ENCODE measurements at places on chromosomes 5 and 9. TPM values are rescaled to one million over a fixed set of nuclear protein-coding genes. Genes with fewer than 3 reads are reported as not detected.

DNA sequence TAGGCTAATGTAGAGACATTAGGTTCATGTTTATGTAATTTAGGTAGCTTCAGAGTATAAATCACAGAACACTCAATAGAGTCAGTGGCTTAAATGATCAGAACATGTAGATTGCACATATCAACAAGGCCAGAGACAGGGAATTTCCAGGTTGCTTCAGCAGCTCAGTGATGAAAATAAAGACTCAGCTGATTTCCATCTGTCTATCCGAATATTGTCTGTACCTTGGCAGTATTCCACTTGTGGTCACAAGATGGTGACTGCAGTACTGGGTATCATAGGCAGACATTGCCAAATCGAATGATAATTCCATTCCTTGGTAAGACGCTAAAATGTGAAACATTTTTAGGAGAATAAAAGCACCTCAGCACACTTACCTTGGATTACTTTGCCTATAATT is 702.2 kb downstream of the MAT2B start:
- no peak for DNase-seq

DNA sequence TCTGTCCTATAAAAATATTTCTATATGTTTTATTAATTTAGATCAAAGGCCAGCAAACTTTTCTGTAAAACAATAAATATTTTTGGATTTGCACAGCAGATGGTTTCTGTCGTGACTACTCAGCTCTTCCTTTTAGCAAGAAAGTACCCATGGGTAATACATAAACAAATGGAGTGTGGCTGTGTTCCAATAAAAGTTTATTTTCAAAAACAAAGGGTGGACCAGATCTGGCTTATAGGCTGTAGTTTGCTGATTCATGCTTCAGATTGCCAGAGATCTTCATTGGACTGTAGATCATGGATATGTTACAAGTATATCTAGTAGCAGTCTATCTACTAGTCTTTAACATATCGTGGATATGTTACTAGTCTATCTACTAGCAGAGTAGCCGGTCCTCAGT is 590.5 kb downstream of the CSNK1G3 start:
- no peak for DNase-seq

DNA sequence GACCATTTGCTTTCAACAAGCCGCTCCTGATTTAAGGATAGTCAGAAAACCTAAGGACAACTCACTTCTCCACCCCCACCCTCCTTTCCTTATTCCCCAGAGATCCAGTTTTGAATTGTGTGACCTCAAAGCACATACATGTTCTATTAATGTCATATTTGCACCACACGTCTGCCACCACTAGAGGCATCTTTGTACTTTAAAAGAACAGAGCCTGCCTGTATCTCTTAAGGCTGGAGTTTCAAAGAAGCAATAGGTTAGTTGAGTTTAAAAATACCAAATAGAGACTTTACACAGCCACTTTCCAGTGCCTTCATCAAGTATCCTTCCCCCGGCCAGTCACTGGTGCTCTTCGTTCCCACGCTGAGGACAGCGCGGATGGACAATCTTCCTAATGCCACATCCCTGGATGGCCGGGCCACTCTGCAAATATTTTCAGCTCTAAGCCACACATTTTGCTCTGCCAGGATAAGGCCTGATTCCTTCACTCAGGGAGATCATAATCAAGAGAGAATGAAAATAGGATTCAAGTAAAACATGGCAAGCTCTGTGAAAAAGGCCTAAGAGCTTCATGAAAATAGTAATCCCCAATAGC is 146.3 kb downstream of the SNCAIP start:
- no peak for DNase-seq

DNA sequence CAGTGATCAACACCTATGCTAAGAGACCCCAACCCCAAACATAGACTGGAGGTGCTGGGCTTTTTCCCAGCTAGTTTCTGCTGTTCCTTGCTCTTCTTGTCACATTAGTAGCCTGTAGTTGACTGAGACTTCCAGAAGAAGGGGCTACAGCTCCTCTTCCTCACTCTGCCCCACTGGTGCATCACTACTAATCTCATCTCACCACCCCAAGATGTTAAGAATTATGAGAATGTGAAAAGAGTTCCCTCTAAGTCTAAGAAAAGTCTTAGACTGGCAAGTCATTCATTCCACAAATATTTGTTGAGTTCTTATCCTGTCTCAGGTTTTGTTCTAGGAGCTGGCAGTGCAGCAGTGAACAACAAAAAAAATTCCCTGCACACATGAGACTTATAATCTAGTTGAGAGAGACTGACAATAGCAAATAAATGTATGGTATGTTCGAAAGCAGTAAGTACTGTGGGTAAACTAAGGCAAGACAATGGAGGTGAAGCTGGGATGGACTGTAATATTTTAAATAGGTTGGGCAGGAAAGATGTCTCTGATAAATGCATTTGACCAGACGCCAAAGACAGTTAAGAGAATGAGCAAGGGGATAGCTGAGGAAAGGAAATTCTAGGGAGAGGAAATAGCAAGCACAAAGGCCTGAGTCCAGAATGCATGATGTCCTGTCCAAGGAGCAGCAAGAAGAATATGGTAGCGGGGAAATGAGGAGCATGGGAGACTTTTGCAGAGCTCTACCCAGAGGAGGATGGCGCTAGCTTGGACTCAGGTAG is 92.3 kb downstream of the PTCD2 start:
- no peak for DNase-seq

- no peak for DNase-seq
These were observed 30.8 kb upstream of the UNC5A start for GRCh38 chr5:176779537-176779936.

DNA sequence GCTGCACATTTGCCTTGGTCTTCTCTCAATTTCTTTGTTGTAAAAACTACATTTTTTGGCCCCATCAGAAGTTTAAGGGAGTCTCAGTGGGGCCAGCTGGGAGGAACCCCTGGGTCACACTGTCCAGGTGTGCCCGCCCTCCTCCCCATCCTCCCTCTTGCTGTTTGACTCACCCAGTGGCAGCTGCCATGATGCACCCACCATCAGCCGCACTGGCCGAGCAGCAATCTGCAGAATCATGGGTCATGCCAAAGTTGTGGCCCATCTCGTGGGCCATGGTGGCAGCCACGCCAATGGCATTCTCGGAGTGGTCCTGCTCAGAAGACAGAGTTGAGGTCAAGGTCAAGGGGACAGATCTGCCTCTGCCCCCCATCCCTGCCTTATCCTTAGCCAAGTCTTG is 45.5 kb downstream of the NIPAL4 start:
- DNase-seq, result no peak

DNA sequence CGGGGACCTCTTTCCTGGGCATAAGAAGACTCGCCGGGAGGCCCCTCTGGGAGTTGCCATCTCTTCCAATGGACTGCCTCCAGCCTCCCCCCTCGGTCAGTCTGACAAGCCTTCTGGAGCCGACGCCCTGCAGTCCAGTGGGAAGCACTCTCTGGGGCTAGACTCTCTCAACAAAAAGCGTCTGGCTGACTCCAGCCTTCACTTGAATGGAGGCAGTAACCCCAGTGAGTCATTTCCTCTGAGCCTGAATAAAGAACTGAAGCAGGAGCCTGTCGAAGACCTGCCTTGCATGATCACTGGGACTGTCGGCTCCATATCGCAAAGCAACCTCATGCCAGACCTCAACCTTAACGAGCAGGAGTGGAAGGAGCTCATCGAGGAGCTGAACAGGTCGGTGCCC is 28.4 kb upstream of the LTC4S start:
- DNase-seq, result peak; percentile 35

DNA sequence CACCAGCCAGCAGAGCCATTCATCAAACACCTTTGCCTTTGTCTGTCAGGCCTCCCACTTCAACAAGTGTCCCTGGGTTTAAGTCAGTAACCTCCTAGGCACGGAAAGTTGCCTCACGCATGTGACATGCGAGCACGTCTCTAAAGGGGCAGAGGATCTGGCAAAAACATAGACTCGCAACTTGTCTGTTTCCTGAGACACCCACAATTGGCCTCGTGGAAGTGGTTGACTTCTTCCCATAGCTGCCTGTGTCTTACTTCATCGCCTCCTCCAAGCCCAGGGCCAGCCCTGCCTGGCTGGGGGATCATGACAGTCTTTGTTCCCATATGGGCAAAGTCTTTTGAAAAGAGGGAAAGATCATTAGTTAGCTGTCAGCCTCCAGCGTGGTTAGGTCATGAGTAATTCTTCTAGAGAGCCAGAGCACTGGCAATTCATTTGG is 35.5 kb upstream of the GLRX start:
- DNase-seq, result no peak

DNA sequence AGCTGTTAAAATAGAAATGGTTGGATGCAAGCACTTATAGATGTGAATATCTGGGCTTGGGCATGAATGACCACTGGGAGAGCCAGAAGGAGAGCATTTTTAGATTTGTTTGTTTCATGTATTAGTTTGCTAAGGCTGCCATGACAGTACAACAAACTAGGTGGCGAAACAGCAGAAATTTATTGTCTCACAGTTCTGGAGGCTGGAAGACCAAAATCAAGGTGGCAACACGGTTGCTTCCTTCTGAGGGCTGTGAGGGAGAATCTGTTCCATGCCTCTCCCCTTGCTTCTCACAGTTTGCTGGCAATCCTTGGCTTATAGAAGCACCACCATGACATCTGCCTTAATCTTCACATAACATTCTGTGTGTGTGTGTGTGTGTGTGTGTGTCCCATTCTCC is 20.2 kb upstream of the CDC23 start:
- no peak for DNase-seq

- DNase-seq, result no peak
These were observed 122.1 kb upstream of the DMAC1 start for GRCh38 chr9:7921545-7922197.

DNA sequence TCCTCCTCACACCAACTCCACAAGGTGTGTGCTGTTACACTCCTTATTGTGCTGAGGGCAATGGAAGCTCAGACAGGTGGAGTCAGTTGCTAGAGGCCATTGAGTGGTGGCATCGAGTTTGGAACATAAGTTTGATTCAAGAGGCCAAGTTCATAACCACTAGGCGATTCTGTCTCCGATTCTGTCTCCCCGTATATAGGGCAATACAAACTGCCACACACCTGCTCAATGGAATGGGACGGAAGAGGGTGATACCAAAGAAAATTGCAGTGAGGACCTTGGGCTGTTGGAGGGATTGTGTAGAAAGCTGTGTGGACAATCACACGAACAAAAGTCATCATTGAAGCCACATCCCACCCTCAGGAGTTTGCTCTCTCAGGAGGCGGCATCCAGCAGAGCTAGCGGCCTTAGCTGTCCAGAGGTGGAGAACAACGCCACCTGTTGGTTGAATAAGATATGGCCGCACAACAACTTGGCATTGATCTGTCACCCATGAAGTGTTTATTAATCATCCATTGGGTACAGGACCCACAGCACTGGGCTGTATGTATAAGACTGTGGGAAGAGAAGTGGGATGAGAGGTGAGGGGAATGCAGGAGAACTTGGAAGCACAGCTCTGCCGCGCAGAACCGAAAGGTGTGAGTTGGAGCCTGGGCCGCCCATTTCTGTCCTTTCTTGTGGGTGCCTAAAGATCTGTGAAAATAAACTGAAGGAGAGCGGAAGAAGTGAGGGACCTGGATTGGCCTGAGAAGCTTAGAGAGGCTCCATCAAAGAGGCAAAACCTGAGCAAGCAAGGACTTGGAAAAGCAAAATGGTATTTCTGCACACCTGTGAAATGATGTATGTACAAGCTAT is 16.1 kb upstream of the NEUROG1 start:
- DNase-seq, result peak; percentile 78

- no peak for DNase-seq
These were observed 559.1 kb downstream of the CSNK1G3 start for GRCh38 chr5:124071039-124071438.

DNA sequence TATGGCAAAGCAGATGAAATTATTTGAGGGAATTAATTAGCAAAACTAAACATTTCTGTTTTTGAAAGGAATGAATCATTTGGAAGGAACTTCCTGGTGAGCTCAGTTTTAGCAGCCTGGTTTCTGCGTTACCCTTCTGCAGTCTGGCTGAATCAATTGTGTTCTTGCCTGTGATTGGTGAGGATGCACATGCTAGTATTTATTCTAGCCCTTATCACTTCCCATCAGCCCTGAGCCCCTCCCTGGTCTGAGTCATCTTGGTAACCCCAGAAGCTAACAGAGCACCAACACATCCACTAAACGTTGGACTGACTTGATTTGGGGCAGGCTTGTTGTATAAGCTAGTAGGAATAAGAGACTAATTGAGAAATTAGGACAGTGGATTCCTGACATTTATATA is 6.6 kb downstream of the TJP2 start:
- no peak for DNase-seq

DNA sequence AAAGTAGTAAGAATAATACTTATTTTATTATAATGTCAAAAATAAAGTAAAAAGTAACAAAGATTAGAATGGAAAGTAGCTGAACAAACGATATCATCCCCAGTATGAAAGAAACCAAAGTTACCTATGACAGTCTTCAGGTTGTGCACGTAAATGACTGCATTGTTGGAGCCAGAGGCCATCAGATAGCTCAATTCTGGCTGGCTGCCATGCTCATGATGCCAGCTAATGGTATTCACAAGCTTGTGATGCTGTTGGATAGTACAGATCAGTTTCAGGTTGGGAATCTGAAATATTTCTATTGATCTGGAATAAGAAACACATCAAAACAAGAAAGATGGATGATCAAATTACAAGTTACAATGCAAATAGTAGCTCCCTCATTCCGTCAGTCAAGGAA is 21.1 kb downstream of the GEMIN5 start:
- DNase-seq, result no peak

DNA sequence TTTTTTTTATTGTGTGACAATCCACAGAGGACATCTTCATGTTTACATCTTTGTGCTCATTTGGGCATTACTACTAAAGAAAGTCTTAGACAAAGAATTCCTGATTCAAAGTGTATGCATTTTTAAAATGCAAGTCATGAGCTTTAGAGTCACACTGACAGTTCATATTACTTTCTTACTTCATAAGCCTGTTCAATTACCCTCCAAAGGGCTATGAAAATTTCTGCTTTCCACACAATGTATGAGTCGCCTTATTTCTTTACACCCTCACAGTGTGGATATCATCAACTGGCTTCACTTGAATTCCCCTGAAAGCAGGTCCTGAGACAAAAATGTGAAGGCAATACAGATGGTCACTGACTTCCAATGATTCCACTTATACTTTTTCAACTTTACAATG is 280.4 kb upstream of the PTGER4 start:
- DNase-seq, result no peak

DNA sequence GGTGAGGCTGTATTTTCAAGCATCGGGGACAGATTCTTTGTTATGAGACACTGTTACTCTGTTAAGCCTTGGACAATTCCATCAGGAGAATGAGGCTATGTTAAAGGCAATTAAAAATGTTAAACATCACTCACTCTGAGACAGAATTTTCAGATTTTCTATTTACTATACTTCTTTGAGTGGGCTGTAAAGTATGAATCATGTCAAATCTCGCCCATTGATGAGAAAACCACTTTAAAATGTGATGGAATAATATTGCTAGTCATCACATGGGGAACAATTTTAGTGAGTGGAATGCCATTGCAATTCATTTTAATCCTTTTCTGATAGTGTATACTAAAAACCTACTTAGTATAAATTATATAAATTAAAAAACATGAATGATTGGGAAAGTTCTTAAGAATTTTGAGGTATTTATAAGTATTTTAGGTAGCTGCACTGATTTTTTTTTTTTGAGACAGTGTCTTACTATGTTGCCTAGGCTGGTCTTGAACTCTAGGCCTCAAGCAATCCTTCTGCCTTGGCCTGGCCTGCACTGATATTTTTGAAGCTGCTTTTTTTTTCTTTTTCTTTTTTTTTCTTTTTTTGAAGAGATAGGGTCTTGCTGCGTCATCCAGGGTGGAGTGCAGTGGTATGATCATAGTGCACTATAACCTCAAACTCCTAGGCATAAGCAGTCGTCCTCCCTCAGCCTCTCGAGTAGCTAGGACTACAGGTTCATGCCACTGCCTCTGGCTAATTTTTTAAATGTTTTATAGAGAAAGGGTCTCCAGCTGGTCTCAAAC is 73.2 kb downstream of the KIAA1958 start:
- no peak for DNase-seq

The PCDH12 gene
- not detected for total RNA-seq

The BDP1 gene
- 13.0 TPM for total RNA-seq

The EGFL7 gene
- 142 TPM for total RNA-seq
